Retina (tissue), 1 donor: ENCODE measurements at places on chromosomes 11 and 22.
A peak's percentile ranks its signal among the peaks of the same experiment; 100 is the strongest.

- peak; percentile 10 for DNase-seq
Observed at GRCh38 chr22:44616882-44617655, 84.9 kb upstream of the PRR5 start.

GRCh38 chr11:74849525-74850391 lies 99.1 kb downstream of the XRRA1 start:
- no peak for DNase-seq

- peak; percentile 58 for DNase-seq
Observed at GRCh38 chr11:120067438-120068113, 70.3 kb downstream of the TRIM29 start.

GRCh38 chr11:57460758-57461749 lies 726 bp downstream of the RTN4RL2 start:
- peak; percentile 48 for DNase-seq

GRCh38 chr22:43110927-43111623 lies 525 bp downstream of the BIK start:
- DNase-seq: peak; percentile 58

GRCh38 chr11:35118906-35119305 lies 20.1 kb upstream of the CD44 start:
- DNase-seq: no peak

DNA sequence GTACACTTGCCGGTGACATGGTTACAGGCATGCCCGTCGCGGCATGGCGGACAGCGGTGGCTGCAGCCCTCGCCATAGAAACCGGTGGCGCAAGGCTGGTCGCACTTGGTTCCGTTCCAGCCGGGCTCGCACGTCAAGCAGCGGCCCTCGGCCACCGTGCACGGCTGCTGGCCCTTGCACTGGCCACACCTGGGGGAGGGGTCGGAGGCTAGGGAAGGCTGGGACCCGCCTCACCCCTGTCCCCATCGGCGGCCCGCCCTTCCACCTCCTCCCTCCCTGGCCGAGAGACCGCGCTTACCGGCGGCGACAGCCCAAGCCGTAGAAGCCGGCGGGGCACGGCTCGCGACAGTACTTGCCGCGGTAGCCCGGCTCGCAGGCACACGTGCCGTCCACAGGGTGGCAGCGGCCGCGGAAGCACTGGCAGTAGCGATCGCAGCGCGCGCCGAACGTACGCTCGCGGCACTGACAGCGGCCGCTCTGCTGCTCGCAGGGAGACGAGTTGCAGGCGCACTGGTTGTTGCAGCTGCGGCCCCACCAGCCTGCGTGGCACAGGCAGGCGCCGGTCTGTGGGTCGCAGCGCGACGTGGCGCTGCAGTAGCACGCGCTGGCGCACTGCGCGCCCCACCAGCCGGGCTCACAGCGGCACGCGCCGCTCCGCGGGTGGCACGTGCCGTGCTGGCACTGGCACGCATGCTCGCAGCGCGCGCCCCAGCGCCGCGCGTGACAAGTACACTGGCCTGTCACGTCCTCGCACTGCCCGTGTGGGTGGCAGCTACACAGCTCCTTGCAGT lies 6.7 kb downstream of the SCARF2 start:
- peak; percentile 84 for DNase-seq

DNA sequence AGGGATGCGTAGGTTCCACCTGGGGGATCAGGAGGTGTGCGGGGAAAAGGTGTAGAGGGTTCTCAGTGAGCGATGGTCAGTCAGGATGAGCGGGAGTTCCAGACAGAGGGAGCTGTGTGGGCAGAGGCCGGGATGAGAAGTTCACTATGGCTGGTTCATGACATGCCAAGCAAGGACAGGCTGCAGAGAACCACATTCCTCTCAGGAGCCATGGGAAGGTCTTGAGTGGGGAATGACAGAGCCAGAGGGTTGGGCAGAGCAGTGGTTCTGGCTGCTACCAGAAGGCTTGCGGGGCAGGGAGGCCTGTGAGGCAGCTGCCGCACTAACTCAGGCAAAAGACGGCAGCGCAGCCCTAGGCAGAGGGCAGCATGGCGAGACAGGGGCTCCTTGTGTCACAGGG lies 66.1 kb downstream of the SCUBE1 start:
- no peak for DNase-seq

- DNase-seq: no peak
Observed at GRCh38 chr11:104764710-104765045, 133.6 kb downstream of the CASP12 start.

DNA sequence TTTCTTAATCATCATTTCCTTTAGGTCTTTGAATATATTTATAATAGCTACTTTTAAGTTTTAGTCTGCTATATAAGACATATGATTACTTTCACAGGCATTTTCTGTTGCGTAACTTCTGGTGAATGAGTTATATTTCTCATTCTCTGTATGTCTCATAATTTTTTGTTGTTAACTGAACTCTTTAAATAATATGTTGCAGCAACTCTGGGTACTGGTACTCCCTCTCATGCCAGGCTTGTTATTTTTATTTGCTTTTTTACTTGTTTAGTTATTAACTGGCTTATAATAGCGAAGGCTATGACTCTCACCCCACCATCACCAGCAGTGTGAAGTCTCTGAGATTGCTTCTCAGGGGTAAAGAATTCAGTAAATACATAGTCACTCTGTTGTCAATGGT lies 524.2 kb upstream of the CHORDC1 start:
- DNase-seq: no peak

DNA sequence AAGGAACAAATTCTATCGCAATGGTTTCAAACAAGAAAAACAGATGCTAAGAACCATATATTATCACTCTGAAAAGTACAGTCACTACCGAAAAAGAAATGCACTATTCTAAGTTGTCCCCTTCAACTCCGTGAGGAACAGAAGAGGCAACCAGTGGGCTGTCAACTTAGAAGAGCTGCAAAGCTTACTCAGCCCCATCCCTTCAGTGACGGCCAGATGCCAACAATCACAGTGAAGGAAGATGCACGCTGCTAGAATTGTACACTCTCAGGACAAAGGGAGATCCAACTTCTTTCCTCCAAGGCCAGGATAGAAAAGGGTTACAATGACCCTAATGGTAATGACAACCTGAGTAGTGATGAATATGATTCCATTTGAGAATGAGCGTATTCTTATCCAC lies 38.5 kb upstream of the CHKA start:
- DNase-seq: no peak

DNA sequence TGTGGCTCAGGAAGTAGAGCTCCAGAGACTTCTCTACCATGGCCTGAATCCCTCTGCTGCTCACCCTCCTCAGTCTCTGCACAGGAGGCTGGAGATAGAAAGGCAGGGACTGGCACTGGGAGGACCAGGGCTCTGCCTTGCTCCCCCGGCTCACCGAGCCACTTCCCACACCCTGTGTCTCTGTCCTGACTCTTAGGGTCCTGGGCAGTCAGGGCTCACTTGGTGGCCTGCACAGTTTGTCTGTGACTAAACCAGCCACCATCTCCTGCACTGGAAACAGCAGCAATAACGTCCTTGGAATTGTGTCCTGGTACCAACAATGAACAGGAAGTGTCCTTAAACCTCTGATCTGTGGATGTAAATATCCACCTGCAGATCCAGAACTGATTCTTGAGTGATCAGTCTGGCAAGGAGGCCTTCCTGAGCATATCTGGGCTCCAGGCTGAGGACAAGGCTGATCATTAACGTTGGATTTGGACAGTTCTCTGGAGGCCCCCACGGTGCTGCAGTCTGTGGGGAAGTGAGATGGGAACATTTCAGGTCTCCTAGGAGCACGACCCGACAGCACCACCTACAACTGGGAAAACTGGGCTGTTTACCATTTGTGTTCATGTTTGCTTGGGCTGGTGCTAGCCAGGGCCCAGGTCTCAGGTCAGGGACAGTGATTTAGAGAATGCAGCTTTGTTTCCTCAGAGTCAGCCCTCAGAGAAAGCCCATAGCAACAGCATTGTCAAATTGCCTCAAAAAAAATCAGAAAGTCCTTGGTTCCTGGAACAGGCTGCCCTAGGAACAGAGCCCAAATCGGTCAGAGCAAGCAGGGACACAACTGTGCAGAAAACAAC lies 82.5 kb downstream of the ZNF280B start:
- DNase-seq: no peak

- no peak for DNase-seq
Observed at GRCh38 chr22:32904044-32904443, 102.5 kb downstream of the TIMP3 start.

- no peak for DNase-seq
Observed at GRCh38 chr11:3969613-3970012, 114.1 kb downstream of the STIM1 start.

GRCh38 chr11:82874646-82875523 lies 25.3 kb downstream of the PRCP start:
- no peak for DNase-seq

DNA sequence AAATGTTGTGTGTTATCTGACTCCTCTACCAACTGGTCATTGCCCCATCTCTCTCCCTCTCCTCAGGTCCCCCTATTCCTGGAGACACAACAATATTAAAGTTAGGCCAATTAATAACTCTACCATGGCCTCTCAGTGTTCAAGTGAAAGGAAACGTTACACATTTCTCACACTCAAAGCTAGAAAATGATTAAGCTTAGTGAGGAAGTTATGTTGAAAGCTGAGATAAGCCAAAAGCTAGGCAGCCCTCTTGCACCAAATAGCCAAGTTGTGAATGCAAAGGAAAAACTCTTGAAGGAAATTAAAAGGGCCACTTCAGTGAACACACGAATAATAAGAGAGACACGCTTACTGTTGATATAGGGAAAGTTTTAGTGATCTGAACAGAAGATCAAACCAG lies 6.9 kb downstream of the DLG2 start:
- no peak for DNase-seq

- DNase-seq: no peak
Observed at GRCh38 chr22:20581503-20582170, 74.2 kb downstream of the MED15 start.

- no peak for DNase-seq
Observed at GRCh38 chr11:66768088-66768521, 39.1 kb upstream of the SPTBN2 start.

GRCh38 chr22:41237707-41238569 lies 2.8 kb downstream of the CHADL start:
- peak; percentile 70 for DNase-seq

DNA sequence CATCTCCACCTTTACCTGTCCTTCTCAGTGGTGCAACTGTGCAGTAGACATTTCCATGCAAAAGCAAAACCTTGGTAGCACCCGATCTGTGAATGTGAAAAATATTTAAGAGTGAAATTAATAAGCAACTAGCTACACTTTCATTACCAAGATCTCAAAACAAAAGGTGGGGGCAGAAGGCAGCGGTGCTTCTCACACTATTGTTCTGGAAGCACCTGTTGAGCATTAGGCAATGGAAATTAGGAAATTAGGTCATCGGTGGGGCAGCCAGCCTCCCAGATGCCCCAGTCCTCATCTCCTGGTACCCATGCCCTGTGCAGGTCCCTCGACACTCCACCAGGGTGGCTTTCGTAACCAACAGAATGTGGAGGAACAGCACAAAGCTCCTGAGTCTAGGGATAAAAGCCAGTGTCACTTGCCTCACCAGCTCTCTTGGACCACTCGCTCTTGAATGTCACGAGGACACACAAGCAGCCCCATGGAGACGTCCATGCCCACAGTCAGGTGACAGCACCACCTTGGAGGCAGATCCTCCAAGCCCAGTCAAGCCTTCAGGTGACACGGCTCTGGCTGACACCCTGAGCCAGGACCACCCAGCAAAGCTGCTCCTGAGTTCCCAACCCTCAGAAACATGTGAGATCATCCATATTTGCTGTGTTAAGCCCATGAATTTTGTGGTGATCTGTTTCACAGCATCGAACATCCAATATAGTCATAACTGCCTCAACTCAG lies 3.3 kb downstream of the LTO1 start:
- no peak for DNase-seq

GRCh38 chr11:96101146-96101545 lies 177.2 kb upstream of the MTMR2 start:
- DNase-seq: no peak

GRCh38 chr11:134412203-134413042 lies at the start of gene B3GAT1:
TSS of gene B3GAT1 (minus strand) at chr11:134412242. CDS start at chr11:134387659, 24,583 bp downstream.
- peak; percentile 81 for DNase-seq

DNA sequence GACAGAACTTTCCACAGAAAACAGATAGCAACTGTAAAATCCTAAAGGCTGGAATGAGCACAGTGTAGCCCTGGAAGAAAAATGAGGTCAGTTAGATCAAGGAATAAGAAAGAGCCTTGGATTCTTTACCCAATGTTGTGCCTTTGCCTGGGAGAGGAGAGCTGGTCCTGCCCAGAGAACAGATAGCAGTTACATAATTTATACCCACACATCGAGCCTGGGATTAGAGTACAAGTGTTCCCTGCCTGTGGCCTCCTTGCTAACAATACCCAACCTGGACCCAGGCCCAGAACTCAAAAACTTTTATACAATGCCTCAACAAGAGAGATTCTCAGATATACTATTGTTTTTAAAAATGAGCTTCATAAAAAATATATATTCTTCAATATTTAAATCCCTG lies 1998.4 kb downstream of the LRRC4C start:
- no peak for DNase-seq

- DNase-seq: no peak
Observed at GRCh38 chr11:47550288-47551047, 2.5 kb downstream of the CELF1 start.

GRCh38 chr11:30579415-30580175 lies 6.6 kb downstream of the MPPED2 start:
- peak; percentile 52 for DNase-seq

DNA sequence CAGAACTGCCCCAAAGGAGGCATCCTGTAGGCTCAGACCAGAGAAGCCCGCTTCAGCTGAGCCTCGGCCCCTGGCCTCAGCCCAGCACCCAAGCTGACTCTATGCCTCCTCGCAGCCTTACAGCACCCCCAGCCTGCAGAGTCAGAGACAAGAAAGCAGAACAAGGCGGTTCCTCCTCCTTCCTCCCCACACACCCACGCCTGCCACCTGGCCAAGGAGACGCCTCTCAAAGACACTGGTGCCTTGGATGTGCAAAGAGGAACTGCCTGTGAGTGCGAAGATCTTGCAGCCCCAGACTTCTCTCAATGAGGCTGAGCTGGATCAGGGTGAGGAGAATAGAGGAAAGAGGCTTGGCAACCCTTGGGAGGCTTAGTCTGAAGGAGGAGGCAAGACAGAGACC lies 60.2 kb downstream of the PDE2A start:
- DNase-seq: no peak

DNA sequence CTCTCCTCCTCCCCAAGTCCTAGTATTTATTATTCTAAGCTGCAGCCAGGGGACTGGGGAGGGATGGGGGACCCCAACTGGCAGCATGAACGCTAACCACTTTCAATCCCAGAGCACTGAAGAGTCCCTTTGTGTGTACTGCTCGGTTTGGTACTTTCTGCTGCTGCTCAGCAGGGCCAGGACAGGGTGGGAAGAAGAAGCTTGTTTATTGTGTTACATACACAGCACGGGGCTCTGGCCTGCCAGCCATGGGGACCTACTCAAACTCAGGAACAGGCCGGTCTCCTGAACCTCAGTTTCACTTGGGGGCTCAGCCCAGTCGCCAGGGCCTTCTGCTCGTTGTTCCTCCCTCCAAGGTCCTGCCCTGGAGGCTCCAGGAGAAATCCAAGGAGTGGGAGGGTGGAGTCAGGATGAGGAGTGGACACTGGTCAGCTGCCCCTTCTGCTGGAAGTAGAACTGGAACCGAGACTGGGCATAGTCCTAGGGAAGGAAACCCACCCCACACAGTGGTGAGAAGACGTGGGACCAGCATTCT lies 616 bp upstream of the CPT1B start:
- no peak for DNase-seq

GRCh38 chr11:291281-292210 lies 2.6 kb downstream of the PGGHG start:
- no peak for DNase-seq
